NAMALWA (cell line): ENCODE measurements at places on chromosomes 4 and X.

DNA sequence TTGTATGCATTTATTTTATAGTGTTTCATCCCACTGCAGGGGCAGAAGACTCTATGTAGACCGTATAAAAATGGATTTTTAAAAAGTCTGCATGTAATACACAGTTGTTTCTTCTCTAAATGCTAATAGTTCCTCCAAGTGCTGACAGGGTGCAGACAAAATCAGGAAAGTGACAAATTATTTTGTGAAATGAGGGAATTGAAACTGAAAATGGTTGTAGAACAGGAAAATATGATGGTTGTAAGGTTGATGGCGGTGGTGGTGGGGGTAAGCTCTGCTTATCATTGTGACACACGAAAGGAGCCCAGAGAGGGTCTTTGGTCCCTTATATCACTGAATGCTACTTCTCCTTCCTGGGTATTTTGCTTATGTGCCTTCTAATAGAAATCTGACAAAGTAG, 4.3 kb downstream of the IL15 start:
- no peak for DNase-seq

DNA sequence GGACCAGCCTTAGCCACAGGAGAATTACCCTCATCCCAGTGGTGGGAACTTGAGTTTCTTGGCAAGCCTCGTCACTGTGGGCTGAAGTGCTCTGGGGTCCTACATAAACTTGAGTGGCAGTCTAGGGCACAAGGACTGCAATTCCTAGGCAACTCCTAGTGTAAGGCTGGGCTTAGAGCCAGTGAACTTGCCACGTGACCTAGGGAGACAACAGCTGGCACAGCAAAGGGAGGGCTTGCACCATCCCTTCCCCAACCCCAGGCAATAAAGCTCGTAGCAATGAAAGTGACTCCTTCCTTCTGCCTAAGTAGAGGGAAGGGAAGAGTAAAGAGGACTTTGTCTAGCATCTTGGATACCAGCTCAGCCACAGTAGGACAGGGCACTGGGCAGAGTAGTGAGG, 81.8 kb downstream of the TEX11 start:
- no peak for DNase-seq

DNA sequence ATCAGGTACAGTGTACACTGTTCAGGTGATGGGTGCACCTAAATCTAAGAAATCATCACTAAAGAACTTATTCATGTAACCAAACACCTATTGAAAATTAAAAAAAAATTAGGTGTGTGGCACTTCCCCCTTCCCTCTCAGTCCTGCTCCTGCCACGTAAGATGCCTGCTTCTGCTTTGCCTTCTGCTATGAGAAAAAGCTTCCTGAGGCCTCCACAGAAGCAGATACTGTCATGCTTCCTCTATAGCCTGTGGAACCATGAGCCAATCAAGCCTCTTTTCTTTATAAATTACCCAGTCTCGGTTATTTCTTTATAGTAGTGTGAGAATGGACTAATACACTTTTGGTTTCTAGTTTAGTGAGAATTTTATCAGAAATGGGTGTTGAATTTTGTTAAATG, 459.8 kb upstream of the DIPK2B start:
- no peak for DNase-seq

DNA sequence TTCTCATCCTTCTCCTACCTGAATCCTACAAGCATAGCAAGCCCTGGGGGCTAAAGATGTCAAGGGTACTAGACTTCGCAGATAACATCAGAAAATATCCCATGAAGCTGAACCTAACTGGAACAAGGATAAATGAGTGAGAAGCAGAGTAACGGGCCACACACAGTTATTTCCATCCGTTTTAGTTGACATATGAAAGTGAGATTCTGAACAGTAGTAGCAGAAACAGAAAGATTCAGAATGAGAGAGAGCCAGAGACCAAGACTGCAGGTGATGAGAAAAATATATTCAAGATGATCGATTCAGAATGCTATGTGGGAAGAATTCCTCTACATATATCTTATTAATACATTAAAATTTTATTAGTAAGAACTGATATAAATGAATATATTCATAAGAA, 165.1 kb downstream of the TSPAN5 start:
- no peak for DNase-seq

- no peak for DNase-seq
These were observed 104.7 kb upstream of the GPM6A start for GRCh38 chr4:175916626-175917351.

DNA sequence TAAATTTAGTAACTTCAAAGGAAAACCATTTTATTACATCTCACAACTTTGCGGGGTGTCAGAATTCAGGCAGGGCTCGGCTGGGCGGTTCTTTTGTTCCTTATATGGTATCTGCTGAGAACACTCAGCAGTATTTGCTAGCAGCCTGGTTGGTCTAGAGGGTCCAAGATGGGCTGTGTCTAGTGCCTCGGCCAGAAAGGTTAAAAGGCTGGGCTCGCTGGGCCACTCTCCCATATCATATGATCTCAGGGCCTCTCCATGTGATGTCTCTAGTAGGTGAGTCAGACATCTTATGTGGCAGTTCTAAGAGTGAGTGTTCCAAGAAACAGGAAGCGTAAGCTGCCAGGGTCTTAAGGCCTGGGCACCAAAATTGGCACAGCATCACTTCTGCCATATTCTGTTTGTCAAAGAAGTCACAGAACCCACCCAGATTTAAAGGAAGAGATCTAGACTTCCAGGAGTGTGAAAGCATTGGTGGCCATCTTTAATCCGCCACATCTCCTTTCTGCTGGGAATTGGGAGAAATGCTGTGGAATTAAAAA, 100.9 kb upstream of the ATP6AP2 start:
- DNase-seq: no peak
